ENCODE measurements at places on chromosomes 5 and 9. TPM values are rescaled to one million over a fixed set of nuclear protein-coding genes. Genes with fewer than 3 reads are reported as not detected.

LYSMD3 gene
- 16.8 TPM for total RNA-seq

- no peak overlapping the region for H3K4me3 ChIP-seq
- no peaks in the 10 kb centered on the region for H3K36me3 ChIP-seq
- H3K4me1 ChIP-seq, result no peaks in the 10 kb centered on the region
- DNase-seq, result no peak
Observed at GRCh38 chr5:6066016-6066415, 312.3 kb downstream of the MED10 start.

SPATA24 gene
- total RNA-seq, result 4.8 TPM

STPG3 gene
- total RNA-seq, result 0.18 TPM

KCNIP1 gene
- total RNA-seq, result 2.3 TPM

SHOC1 gene
- total RNA-seq, result not detected

All from mesothelial cell of epicardium (in vitro differentiated cells).